ENCODE measurements at places on chromosomes 5 and 9.

DNA sequence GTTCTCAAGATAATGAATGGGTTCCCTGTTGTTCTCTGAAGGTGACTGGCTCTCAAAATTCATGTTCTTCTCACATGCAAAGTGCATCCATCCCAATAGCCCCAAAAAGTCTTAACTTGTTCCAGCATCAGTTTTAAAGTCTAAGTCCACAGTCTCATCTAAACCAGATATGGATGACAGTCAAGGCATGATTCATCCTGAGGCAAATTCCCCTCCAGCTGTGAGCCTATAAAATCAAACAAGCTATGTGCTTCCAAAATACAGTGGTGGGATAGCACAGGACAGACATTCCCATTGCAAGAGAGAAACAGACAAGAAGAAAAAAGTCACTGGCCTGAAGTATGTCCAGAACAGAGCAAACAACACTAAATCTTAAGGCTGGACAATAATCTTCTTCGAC, 25.4 kb downstream of the FBXO10 start:
- DNase-seq, result no peak

DNA sequence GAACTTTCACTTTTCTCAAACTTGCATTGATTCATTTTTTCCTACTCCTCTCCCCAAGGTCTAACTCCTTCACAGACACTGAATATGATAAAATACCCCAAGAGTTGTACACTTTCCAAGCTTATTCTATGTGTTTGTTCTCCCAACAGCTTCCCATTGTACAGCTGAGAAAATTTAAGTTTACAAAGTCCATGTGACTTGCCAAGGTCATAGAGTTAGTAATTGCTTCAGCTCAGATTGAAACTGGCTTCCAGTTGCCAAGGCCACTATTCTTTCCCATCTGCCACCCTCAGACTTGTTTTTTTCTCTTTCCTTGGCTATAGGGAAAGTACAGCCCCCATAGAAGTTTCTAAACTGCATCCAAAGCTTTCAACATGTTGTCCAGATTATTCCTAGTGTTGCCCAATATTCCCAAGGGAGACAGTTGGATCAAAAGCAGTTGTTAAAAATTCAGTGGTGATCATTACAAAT, 34.8 kb downstream of the TNFSF8 start:
- DNase-seq, result no peak

DNA sequence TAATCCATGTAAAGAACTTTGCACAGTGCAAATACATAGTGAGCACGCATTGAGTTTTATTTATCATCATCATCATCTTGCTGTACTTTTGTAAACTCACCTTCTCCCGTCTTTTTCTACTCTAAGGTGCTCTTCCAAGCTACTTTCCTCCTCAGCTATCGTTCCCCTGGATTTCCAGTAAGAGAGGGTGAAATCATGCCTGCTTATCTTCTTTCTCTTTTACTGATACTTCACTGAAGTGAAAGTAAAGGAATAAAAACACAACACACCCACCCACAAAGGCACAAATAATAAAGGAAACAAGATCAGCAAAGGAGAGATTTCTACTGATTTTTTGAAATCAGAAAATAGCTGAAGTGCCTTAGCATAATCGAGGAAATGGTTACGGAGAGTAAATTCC, 509.9 kb downstream of the RAB3C start:
- DNase-seq, result no peak

GRCh38 chr5:133304178-133304577, 252.4 kb downstream of the HSPA4 start:
- DNase-seq, result no peak

DNA sequence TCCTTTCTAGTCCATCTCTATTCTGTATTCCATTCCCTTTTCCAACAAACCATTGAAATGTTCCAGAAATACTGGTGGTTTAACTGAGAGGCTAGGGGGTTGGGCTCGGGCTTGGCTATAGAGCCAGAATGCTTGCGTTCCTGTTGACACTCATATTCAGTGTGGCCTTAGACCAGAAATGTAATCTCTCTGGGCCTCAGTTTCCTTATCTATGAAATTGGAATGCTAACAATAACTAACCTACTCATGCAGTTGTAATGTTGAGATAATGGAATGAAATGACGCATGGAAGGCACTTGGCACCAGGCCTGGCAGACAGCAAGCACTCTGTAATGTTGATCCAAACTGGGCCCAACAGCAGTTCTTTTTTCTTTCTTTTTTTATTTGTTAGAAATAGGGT, 26.8 kb downstream of the JADE2 start:
- no peak for DNase-seq

DNA sequence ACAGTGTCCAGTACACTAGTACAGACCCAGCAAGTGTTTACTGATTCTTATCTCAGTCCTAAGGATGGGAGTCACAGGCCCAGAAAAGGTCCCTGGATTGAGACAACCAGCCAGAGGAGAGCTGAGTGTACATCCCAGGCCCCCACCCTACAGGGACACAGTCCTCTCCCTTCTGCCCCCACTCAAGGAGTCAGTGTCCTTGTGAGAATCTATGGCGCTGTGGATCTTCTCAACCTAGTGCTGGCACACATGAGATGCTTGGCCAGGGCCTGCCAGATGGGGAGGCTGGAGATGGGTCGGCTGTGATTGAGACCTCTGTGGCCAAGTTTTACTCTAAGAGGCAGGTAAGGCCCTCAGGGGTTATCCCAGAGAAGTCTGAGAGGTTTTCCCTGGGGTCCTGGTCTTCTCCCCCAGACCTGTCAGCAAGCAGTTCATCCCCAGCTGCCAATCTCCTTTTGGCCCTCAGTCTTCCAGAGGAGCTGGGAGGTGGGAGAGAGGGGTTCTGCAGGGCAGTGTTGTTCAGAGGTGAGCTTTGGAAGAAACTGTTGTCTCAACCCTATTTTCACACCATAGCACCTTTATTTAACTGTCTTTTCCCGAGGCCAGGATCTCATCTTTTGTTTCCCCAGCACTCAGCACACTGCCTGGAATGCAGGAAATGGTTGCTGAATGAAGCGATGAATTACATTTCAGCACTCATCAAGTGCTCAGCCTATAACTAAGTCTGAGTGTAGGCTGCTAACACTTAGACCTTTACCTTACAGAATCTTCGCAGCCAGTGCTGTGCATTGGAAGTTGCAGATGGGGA, 3.2 kb upstream of the NSD1 start:
- no peak for DNase-seq

DNA sequence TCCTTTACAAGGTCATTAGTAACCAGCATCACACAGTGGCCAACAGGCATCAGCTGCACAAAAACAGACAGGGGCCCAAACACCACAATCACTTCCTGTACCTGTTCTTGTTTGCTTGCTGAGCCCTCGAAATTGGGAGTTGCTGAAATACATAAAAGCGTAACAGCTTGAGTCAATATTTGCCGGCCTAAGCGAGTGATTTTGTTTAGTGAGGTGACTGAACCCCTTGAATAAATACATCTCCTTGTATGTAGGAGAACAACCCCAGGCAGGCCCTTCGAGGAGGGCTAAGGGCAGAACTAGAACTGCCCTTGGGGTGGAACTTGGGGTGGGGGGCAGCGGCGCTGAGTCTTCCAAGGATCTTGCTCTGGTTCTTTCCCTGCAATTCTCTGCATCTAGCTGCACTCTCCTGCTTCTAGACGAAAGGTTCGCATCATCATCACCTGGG, 502.5 kb downstream of the RASEF start:
- no peak for DNase-seq

DNA sequence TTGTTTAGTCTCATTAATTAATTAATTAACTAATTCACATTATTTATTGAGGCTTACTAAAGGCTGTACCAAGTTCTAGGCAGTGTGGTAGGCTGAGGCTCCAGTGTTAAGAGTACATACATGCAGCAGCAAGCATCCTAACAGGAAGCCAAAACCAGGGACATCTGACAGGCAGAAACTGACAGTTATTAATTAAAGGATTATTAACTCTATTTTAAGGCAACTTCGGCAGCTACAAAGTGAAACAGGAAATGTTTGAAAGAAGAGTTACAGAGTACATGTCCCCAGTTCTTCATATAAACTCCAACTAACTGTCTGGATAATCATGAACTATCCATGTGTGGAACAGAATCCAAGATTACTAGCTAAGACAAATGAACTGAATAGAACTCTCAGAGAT, 39.3 kb upstream of the GABRB2 start:
- DNase-seq, result no peak

DNA sequence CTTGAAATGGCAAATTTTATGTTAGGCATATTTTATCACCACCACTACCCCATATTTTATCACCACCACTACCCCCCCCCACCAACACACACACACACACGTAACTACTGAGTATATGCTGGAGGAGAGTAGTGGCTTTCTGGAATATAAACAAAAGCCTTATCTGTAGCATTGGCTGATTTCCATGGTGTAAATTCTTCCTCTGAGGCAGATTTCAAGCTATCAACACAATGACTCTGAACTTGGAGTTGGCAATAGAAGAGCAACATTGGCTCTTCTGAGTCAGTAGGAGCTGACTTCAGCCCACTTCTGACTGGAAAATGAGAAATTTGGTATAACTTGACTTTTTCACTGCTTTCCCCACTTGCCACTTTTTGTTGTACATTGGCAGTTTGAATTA, 143.0 kb downstream of the CAVIN4 start:
- no peak for DNase-seq

DNA sequence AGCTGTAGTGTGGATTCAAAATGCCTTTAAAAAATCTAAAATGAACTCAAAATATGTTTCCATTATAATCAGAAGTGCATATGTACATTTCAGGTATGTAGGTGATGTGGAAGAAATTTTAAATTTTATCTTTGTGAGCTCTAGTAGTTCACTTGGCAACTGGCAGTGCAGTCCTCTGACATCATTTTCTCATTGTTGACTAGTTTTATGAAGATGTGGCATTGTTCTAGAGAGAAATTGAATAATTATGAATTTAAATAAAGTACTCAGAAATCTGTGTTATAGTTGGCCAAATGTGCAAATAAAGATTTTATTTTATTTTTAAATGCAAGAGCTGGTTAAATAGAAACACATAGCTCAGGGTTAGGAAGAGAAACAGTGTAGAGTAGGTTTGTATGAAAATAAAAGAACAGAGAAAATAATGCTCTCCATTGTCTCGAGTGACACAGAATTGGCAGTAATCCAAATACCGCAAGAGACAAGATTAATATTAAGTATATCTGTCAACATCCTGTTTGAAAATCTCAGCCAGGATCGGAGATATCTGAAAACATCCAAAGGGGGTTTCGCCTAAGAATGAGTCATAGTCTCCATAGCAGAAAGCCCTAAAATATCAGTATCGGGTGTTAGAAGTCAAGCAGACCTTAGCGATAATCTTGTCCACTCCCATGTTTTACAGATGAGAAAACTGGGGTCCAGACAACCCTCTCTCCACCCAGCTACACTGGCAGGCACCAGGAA, 189.4 kb downstream of the CCDC192 start:
- DNase-seq, result no peak

DNA sequence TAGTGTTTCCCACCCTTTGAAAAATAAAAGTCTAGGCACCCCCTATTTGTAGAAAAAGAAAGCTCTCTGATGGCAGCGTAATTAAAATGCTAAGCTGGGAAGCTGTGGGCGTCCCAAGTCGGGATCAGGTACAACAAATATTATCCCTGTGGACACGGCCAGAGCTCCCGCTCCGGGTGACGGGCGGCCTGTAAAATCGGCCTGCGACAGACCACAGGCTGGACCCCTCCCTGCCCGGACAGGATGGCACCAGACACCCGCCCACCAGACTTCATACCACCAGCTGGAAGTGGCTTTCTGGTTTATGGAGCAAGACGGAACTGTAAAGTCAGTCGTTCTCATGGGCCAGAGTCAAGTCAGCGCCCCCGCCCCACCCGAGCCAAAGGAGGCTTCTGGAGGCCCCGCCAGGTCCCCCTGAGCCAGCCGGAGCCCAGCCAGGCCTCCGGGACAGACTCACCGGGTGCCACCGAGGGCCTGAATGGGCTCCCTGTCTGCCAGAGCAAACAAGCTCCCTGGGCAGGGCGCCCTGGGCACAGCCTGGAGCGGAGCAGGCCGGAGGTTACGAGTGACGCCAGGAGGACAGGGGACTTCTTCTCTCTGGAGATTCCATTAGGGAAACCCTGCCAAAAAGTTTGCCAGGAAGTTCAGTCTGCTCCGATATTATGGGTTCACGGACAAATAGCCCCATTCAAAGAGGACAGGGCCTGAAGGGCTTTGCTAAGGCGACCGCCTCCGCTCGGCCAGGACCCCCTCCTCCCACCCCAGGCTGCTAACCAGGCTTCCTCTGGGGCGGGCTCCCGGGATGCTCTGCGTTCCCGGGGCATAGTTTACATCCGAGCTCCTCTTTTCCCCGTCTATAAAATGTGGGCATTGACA, 173.7 kb downstream of the ERCC6L2 start:
- DNase-seq, result no peak

All from endothelial cell (in vitro differentiated cells).